Liver (tissue), 10 donors: ENCODE measurements at places on chromosomes 12 and 14.

- H3K4me1 ChIP-seq, result peaks cover 37% of the 10 kb centered on the region
- no peak overlapping the region for H3K4me3 ChIP-seq
- DNase-seq, result no peak
- no peaks in the 10 kb centered on the region for H3K36me3 ChIP-seq
- no peaks in the 10 kb centered on the region for H3K27me3 ChIP-seq
- no peak overlapping the region for H3K27ac ChIP-seq
Observed at GRCh38 chr12:118127867-118128266, 8.1 kb upstream of the PEBP1 start.

DNA sequence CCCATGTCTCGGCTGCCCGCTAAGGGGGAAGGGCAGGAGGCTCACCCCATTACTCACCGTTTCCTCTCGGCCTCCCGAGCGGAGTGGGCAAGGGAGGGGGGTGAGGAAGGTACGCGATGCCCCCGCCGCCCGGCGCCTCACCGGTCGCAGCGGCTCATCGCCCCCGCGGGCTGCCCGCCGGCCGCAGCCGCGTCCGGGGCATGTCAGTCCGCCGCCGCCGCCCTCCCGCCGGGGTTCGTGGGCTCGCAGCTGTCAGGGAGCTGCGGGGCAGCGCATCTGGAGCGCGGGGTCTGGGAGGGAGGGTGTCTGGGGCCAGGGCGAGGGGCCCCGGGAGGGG lies 461 bp downstream of the SLC8A3 start:
- H3K36me3 ChIP-seq, result no peaks in the 10 kb centered on the region
- H3K27ac ChIP-seq, result no peak overlapping the region
- peak overlapping the region; percentile 51 for H3K4me3 ChIP-seq
- H3K4me1 ChIP-seq, result peaks cover 16% of the 10 kb centered on the region

DNA sequence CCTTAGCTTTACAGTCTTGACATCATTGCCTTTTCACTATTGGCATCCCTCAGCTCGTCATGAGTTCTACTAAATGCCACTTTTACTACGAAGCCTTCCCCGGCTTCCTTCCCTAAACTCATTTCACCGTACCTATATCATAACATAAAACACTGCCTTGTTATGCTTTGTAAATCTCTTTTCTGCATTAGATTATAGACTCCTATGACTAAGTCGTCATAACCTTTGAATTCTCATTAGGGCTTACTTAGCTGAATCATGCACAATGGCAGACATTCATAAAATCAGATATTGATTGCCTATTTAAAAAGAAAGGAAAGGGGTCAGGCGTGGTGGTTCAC lies 21.0 kb downstream of the BTG1 start:
- H3K27ac ChIP-seq, result no peak overlapping the region
- H3K4me1 ChIP-seq, result no peaks in the 10 kb centered on the region
- no peaks in the 10 kb centered on the region for H3K27me3 ChIP-seq
- H3K4me3 ChIP-seq, result no peak overlapping the region
- no peak for DNase-seq

GRCh38 chr12:114093520-114093919 lies 127.4 kb upstream of the RBM19 start:
- H3K36me3 ChIP-seq, result no peaks in the 10 kb centered on the region
- no peaks in the 10 kb centered on the region for H3K4me1 ChIP-seq
- no peak overlapping the region for H3K4me3 ChIP-seq
- H3K27me3 ChIP-seq, result no peaks in the 10 kb centered on the region
- no peak overlapping the region for H3K27ac ChIP-seq
- no peak for DNase-seq

DNA sequence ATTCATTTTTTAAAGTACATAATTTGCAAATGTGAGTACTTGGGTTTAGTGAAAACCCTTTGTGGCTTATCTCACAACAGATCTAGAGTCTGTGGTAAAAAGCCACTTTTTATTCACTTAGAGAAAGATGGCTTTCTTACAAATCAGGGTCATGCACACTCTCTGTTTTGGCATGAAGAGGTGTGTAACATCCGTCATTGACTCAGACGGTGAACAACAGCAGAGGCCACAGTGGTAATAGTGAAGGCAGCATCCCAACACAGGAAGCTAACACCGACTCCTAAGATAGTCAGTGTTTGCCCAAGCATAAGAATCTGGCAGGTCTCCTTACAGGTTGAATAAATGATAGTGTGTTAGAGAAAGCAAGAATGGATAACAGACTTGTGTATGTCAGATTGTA lies 593.0 kb downstream of the SOX5 start:
- no peak overlapping the region for H3K27ac ChIP-seq
- no peaks in the 10 kb centered on the region for H3K36me3 ChIP-seq
- H3K4me3 ChIP-seq, result no peak overlapping the region
- H3K27me3 ChIP-seq, result no peaks in the 10 kb centered on the region

DNA sequence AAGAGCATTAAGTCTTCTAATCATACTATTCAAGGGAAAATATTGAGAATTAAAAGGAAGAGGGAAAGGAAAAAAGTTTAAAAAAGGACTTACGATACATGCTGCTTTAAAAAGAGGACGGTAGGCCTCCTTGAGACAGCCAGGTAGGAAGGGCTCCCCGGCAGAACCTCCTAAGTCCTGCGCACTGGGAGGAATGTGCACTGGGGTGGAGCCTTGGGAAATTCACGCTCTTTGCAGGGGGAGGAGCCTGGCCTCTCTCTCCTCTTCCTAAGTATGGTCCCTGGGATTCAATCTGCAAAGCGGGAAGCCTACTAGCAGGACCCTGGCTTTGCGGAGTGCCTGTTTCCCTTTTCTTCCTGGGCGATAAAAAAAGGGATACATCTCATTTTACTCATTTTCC lies 553.0 kb downstream of the RPS29 start:
- no peak overlapping the region for H3K4me3 ChIP-seq
- H3K27ac ChIP-seq, result no peak overlapping the region
- no peaks in the 10 kb centered on the region for H3K27me3 ChIP-seq
- no peak for DNase-seq
- no peaks in the 10 kb centered on the region for H3K4me1 ChIP-seq

GRCh38 chr14:50736932-50737419 lies 68.9 kb upstream of the SAV1 start:
- H3K4me1 ChIP-seq, result no peaks in the 10 kb centered on the region
- no peak overlapping the region for H3K27ac ChIP-seq
- H3K36me3 ChIP-seq, result peaks cover 17% of the 10 kb centered on the region
- DNase-seq, result no peak
- H3K27me3 ChIP-seq, result no peaks in the 10 kb centered on the region

DNA sequence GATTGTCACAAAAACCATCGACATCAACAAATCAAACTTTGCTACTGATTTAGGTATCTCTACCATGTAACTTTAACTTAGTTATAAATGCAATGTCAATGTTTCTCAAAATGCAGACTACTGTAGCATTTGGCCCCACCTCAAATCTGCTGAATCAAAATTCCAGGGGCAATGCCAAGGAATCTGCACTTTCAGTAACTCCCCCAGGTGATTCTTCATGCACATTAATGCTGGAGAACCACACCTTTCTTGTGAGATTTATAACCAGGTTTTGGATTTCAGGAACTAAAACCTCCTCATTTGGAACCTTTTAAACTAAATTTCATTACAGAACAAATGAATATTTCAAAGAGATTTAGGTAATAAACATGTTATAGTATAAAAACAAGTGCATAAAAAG lies 4.9 kb downstream of the ATP2B1 start:
- no peaks in the 10 kb centered on the region for H3K36me3 ChIP-seq
- no peak overlapping the region for H3K4me3 ChIP-seq
- H3K27ac ChIP-seq, result no peak overlapping the region
- no peaks in the 10 kb centered on the region for H3K4me1 ChIP-seq

DNA sequence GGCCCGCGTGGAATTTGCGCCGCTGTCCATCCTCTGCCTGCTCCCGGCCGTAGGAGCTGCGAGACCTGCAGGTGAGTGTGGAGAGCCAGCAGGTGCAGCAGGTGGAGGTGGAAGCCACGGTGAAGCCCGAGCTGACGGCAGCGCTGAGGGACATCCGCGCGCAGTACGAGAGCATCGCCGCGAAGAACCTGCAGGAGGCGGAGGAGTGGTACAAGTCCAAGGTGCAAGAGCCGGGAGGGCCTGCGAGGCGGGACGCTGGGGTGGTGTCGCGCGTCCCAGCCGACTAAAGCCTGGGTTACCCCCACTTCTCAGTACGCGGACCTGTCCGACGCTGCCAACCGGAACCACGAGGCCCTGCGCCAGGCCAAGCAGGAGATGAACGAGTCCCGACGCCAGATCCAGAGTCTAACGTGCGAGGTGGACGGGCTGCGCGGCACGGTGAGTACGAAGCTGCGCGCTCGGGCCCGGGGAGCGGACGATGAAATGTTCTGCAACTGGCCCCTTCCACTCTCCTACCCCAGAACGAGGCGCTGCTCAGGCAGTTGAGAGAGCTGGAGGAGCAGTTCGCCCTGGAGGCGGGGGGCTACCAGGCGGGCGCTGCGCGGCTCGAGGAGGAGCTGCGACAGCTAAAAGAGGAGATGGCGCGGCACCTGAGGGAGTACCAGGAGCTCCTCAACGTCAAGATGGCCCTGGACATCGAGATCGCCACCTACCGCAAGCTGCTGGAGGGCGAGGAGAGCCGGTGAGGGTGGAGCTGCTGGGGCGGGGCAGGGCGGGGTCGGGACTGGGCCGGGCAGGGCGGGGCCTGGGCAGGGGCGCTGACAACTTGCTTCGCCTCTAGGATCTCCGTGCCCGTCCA lies 2.1 kb downstream of the PRPH start:
- no peaks in the 10 kb centered on the region for H3K36me3 ChIP-seq
- no peak overlapping the region for H3K27ac ChIP-seq
- DNase-seq, result no peak
- H3K4me3 ChIP-seq, result no peak overlapping the region
- H3K4me1 ChIP-seq, result peaks cover 7% of the 10 kb centered on the region
- peaks cover 13% of the 10 kb centered on the region for H3K27me3 ChIP-seq

GRCh38 chr12:100867639-100868393 lies 73.2 kb downstream of the ANO4 start:
- no peaks in the 10 kb centered on the region for H3K36me3 ChIP-seq
- H3K4me3 ChIP-seq, result no peak overlapping the region
- no peaks in the 10 kb centered on the region for H3K4me1 ChIP-seq
- no peak overlapping the region for H3K27ac ChIP-seq

GRCh38 chr12:115473257-115473956 lies 789.4 kb upstream of the TBX3 start:
- no peaks in the 10 kb centered on the region for H3K27me3 ChIP-seq
- H3K4me3 ChIP-seq, result no peak overlapping the region
- H3K27ac ChIP-seq, result no peak overlapping the region

DNA sequence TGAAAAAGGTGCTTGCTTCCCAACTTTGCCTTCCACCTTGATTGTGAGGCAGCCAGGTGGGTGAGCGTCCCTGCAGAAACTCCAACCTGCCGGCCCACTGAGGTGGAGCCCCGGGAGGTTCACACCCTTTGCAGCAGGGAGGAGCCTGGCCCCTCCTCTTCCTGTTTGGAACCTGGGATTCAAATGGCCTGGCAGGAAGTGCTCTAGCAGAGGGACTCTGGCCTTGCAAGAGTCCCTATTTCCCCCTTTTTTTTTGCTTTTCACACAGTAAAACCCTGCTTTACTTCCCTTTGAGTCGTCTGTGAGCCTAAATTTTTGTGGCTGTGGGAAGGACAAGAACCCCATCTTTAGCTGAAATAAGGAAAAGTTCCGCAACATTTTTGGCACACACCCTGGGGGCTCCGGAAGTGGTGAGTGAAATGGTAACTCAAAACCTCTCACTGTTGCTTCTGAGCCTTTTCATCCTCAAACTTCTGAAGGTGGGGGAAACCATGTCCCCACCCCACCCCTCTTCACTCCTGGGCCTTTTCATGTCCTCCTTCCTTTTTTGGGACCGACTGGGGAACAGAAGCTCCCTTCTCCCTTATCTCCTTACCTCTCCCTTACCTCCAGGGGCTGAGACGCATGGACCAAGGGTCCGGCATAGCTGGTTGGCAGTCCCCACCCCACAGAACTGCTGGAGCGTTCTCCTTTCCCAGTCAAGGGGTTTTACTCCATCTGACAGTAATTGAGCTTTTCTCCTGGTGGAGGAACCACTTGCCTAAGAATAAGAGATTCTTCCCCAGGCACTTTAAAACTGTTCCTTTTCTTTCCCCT lies 102.0 kb downstream of the KCNMB4 start:
- H3K27ac ChIP-seq, result no peak overlapping the region
- no peaks in the 10 kb centered on the region for H3K4me1 ChIP-seq
- no peak for DNase-seq
- no peak overlapping the region for H3K4me3 ChIP-seq
- no peaks in the 10 kb centered on the region for H3K27me3 ChIP-seq

GRCh38 chr12:32108787-32109186 lies 2.1 kb downstream of the BICD1 start:
- no peaks in the 10 kb centered on the region for H3K27me3 ChIP-seq
- H3K4me1 ChIP-seq, result no peaks in the 10 kb centered on the region
- DNase-seq, result no peak
- no peaks in the 10 kb centered on the region for H3K36me3 ChIP-seq
- no peak overlapping the region for H3K27ac ChIP-seq

GRCh38 chr12:127411166-127411915 lies 855.6 kb upstream of the TMEM132C start:
- H3K4me3 ChIP-seq, result no peak overlapping the region
- peaks cover 2% of the 10 kb centered on the region for H3K27me3 ChIP-seq
- no peaks in the 10 kb centered on the region for H3K36me3 ChIP-seq
- H3K4me1 ChIP-seq, result no peaks in the 10 kb centered on the region

GRCh38 chr12:15014708-15015107 lies 41.9 kb downstream of the PDE6H start:
- H3K4me3 ChIP-seq, result no peak overlapping the region
- H3K27me3 ChIP-seq, result no peaks in the 10 kb centered on the region

DNA sequence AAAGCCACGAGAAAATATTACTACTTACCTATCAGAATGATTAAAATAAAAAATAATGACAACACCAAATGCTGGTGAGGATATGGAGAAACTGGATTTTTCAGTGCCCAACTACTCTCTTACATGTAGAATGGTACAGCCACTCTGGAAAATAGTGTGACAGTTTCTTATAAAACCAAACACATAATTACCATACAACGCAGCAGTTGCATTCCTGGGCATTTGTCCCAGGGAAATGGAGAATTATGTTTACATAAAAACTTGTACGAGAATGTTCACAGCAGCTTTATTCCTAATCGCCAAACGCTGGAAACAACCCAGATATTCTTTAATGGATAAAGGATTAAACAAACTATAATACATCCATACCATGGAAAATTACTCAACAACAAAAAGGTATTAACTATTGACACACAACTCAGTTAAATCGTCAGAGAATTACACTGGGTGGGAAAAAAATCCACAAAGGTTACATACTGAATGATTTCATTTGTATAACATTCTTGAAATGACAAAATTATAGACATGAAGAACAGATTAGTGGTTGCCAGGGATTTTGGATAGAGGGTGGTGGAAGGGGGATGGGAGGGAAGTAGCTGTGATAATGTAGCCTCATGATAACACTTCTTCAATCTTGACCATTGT lies 35.4 kb downstream of the TAOK3 start:
- no peak for DNase-seq
- no peaks in the 10 kb centered on the region for H3K4me1 ChIP-seq
- H3K27ac ChIP-seq, result no peak overlapping the region
- no peaks in the 10 kb centered on the region for H3K36me3 ChIP-seq
